Posterior vena cava (tissue), 2 donors: ENCODE measurements at places on chromosomes 12 and 14. TPM values are rescaled to one million over a fixed set of nuclear protein-coding genes. Genes with fewer than 3 reads are reported as not detected.
A peak's percentile ranks its signal among the peaks of the same experiment; 100 is the strongest.

DNA sequence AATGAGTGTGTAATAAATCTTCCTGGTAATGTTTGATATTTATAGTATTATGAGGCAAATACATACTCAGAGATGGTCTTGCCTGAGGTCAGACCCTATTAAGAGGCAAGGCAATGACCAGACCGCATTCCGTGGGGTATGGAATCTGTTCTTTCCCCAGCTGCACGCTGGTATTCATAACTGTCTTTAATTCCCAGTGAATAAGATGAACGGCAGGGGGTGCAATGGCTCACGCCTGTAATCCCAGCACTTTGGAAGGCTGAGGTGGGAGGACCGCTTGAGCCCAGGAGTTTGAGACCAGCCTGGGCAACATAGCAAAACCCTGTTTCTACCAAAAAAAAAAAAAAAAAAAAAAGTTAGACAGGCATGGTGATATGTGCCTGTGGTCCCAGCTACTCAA lies 44.6 kb downstream of the ERO1A start:
- DNase-seq: no peak

- DNase-seq: no peak
Measured at GRCh38 chr14:33617154-33617553, 333.7 kb downstream of the EGLN3 start.

DNA sequence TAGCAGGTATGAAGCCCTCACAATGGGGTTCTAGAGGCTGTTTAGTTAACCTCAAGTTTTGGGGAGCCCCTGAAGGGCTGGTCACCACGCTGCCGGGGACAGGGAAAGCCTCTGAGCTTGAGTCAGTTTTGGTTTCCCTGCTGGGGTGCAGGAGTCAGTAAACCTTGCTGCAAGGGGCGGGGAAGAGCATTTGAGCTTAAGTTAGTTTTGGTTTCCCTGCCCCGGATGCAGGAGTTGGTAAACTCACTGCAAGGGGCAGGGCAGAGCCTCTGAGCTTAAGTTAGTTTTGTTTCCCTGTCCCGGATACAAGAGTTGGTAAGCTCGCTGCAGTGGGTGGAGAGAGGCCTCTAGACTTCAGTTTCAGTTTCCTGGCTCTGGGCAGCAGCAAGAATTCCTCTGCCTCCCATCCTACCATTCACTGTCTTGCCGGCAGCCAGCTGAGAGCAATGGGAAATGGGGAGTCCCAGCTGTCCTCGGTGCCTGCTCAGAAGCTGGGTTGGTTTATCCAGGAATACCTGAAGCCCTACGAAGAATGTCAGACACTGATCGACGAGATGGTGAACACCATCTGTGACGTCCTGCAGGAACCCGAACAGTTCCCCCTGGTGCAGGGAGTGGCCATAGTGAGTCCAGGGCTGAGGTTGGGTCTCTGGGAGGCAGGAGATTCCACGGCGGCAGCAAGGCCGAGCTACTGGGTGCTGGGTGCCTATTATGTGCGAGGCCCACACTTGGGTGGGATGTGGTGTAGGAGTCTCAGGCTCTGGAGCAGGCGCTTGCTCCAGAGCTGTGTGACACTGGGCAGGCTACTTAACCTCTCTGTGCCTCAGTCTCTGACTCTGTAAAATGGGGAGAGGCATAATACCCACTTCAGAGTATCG lies at the start of gene OAS2:
OAS2 (plus strand) TSS at position 357 of the 878 bp plus-strand sequence; CDS start at position 447, 90 bp downstream.
- peak; percentile 85 for DNase-seq

GLTP gene
- total RNA-seq: 34.9 TPM

LRTM2 gene
- not detected for total RNA-seq

SLCO1B1 gene
- total RNA-seq: not detected
